Activated naive CD4-positive, alpha-beta T cell treated with anti-CD3 and anti-CD28 coated beads, Interleukin-2, amount 50 U/mL, for 16 hours (primary cell): ENCODE measurements at places on chromosomes 1 and 21.

- no peak for DNase-seq
These were observed 21.5 kb upstream of the PADI3 start for GRCh38 chr1:17227358-17227915.

GRCh38 chr1:18893120-18893519 is 9.2 kb downstream of the ALDH4A1 start:
- DNase-seq: no peak

GRCh38 chr1:201755200-201755599 is 73.8 kb upstream of the IPO9 start:
- DNase-seq: no peak

GRCh38 chr1:160404094-160404493 is 3.7 kb downstream of the VANGL2 start:
- no peak for DNase-seq

- no peak for DNase-seq
These were observed 108.2 kb downstream of the DIRAS3 start for GRCh38 chr1:67942274-67942673.

- DNase-seq: no peak
These were observed 102.7 kb upstream of the SIM2 start for GRCh38 chr21:36596174-36596573.

DNA sequence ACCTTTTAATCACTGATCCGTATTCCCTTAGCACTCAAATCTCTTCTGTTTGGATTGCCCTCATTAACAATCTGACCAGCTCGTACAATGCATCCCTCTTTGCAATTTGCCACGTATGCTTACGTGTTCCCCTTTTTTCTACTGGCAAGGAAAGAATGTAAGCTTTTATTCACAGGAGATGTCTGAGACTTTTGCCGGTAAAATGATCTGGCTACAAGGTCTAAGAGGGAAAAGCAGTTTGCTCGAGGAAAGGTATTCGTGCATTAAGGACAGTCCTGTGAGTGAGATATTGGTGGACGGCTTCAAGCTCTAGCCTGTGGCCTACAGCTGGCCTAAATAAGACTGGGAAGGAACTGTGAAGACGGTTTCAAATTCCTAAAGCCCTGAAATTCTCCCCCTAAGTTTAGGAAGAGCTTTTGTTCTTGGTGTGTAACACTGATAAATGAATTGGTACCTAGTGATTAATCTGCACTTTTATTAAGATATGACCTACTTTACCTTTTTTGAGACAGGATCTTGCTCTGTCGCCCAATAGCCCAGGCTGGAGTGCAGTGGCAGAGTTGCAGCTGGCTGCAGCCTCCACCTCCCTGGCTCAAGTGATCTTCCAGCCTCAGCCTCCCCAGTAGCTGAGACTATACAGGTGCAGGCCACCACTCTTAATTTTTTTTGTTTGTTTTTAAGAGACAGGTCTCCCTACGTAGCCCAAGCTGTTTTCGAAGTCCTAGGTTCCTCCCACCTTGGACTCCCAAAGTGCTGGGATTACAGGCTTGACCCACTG is 895 bp upstream of the UBR4 start:
- DNase-seq: no peak

DNA sequence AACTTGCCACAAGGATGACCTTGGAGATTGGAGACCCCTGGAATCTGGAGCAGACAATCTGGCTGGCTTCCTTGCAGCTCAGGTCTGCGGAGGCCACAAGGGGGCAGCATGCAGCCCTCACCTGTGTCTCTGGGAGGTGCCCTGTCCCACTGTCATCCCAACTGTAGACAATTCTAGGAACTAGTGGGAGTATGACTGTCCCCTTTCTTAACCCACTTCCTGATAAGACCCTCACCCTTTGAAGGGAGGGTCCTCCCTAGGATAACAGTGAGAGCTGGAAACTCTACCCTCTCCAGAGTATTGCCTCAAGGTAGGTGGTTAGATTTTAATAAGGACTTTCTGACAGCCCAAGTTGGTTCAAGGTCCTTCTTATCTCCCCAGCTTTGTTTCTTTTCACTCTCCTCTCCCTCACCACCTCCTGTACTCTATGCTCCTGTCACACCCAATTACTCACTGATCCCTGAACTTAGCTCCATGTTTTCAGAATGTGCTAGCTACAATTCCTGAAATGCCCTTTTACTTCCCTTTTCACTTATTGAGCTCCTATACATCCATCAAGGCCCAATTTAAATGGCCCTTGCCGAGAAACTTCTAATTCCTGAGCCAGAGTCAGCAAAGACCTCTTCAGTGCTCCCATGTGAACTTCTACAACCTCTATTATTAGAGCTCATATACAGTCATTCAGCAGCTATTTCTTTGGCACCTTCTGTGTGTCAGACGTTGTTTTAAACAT is 9.2 kb upstream of the KCNQ4 start:
- peak; percentile 70 for DNase-seq

DNA sequence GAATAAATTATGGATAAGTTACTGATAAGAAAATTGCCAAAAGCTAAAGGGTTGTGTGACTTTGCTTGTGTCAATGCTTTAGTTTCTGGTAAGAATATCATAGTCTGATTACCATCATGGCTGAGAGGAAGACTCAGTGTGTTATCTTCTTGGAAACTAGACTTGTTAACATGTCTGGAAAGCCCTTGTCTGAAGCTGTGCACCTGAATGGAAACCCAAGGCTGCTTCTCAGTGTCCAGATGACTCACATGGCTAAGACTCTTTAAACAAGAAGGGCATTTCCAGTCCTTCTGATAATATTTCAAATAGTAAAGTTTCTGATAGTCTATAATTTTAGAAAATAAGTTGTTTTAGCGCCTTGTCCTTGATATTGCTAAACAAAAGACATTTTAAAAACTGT is 1092.7 kb downstream of the PLA2G4A start:
- no peak for DNase-seq

DNA sequence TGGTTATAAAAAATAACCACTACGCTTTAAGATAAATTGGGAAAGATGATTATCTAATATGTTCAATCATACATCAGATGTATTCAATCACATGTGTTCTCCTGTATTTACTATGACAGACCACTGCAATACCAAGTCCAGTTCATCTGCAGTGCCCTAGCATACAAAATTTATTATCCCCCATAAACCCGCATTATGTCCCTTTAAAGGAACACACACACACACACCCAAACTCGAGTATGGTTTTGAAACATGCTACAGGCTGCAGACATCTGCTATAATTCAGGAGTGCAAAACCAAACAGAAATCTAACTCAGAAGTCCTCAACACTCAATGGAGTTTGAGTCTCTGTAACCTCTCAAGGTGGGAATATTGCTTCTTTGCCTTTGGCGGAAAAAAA is 14.9 kb downstream of the ODF2L start:
- DNase-seq: no peak

GRCh38 chr1:30650968-30651320 is 72.4 kb downstream of the MATN1 start:
- DNase-seq: no peak

DNA sequence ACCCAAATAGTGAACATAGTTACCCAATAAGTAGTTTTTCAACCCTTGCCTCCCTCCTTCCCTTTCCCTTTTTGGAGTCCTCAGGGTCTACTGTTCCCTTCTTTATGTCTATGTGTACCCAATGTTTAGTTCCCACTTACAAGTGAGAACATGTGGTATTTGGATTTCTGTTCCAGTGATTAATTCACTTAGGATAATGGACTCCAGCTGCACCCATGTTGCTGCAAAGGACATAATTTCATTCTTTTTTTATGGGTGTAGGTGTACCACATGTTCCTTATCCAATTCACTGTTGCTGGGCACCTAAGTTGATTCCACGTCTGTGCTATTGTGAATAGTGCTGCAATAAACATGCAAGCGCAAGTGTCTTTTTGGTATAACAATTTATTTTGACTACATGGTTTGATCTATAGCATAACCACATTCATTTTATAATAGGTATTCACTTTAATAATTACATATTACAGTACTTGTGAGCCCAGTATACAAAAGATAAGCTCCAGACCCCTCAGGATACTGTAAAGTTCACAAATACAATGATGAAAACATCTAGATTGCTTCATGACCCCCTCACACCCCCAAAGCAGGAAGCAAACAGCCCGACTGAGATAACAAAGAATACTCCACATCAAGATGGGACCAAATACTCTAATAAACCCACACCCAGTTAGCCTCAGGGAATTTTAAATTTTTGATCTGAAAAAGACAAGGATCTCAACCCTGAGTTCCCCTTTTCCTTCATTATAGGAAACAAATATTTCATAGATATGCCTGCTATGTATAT is 45.3 kb downstream of the PUM1 start:
- DNase-seq: no peak

GRCh38 chr1:204241050-204241449 is 27.3 kb upstream of the GOLT1A start:
- DNase-seq: no peak

- peak; percentile 19 for DNase-seq
These were observed 29.6 kb downstream of the DUSP10 start for GRCh38 chr1:221712198-221712684.

DNA sequence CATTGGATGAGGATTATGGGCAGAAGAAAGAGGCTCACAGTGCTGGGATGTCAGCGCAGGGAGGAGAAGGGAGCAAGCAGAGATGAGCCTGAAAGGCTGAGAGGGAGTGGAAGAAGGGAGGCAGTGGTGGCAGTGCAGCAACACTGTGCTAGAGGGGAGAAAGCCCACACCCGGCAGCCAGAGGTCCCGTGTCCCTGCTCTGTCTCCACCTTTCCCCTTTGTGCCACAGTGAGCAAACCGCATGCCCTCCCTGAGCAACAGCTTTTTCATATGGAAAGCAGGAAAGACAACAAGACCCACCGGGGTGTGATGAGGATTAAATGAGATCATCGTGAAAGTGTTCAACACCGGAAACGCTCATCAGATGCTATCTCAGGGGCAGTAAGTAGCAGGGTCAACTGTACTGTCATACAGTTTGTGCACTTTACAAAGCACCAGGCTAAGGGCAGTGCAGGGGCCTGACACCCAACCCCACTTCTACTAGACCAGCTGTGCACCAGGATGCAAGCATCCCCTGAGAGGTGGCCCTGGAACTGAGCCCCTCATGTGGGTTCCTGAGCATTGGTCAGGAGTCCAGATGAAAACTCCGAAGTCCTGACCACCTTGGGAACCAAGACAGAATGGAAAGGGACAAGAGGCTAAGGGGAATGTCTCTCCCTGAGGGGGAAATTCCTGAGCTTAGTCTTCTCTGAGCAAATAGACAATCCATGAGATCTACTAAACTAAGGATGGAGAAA is 9.1 kb downstream of the NHLH1 start:
- DNase-seq: no peak

DNA sequence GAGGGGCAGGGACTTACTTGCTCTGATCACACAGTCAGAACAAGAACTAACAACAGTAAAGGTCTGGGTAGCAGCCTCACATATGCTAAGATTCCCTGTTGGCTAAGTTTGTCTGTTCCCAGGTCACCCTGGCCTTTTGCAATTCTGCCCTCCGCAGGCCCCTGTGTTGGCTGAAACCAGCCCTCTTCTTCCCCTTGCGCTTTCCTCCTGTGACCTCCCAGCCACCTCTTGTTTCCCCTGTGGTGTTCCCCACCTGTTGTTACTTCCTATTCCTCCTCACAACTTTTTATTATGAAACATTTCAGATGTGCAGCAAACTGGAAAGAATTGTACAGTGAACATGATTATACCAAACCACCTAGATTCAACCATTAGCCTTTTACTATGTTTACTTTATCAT is 23.4 kb downstream of the MAPKAPK2 start:
- DNase-seq: no peak

DNA sequence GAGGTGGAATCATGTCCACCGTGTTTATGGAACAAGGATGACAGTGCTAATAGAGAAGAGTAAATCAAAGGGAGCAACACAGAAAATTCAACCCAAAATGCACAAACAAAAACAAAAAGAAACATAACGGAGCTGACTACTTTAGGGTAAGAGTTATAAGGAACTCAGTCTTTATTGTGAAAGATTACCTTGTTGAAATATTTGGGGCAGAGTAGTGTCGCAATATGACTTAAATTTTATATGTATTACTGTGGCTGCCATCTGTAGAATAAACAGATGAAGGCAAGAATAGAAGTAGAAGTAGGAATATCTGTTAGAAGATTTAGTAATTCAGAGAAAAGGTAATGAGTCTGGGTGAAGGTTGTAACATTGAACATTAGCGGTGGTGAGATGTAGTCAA is 913.9 kb downstream of the BRINP3 start:
- DNase-seq: no peak

DNA sequence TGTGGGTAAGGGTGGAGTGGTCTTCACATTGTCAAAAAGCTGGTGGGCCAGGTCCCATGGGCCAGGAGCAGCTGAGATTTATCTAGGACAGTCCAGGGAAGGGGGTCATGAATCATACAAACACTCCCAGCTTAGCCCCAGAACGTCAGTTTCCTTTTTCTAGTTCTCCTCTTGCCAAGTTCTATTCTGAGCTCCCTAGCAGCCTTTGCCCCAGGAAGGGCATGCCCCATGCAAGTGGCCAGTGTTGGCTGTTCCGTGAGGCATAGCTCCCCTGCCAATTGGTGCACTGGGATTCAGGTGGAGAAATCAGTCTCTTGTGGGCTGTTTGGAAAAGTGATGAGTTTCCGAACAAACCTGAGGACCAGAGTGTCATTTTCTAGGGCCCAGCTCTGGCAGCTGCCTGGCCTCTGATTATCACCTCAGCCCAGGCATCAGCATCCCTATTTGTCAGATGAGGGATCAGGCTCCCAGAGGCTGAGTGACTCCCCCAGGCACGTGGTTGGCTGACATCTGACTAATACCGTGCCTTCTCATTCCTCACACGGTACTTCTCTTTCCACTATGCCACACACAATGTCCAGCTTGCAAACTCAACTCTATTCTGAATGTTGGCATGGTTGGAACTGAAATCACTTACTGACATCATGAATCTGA is 14.2 kb upstream of the MYOM3 start:
- DNase-seq: no peak

GRCh38 chr1:94115254-94115899 is 5.6 kb downstream of the ABCA4 start:
- no peak for DNase-seq

GRCh38 chr1:230291731-230292620 is 134.2 kb downstream of the PGBD5 start:
- no peak for DNase-seq
